Activated T-cell treated with anti-CD3 and anti-CD28 coated beads for 1 hour (primary cell): ENCODE measurements at places on chromosomes 13 and 19.

- DNase-seq: no peak
These were observed 2.4 kb downstream of the SHANK1 start for GRCh38 chr19:50717026-50717723.

GRCh38 chr19:38721979-38722773 is 22.1 kb downstream of the CAPN12 start:
- DNase-seq: no peak

- DNase-seq: no peak
These were observed 111.1 kb downstream of the MIPEP start for GRCh38 chr13:23778002-23778652.

- DNase-seq: no peak
These were observed 164.6 kb downstream of the KLF5 start for GRCh38 chr13:73223372-73223781.

DNA sequence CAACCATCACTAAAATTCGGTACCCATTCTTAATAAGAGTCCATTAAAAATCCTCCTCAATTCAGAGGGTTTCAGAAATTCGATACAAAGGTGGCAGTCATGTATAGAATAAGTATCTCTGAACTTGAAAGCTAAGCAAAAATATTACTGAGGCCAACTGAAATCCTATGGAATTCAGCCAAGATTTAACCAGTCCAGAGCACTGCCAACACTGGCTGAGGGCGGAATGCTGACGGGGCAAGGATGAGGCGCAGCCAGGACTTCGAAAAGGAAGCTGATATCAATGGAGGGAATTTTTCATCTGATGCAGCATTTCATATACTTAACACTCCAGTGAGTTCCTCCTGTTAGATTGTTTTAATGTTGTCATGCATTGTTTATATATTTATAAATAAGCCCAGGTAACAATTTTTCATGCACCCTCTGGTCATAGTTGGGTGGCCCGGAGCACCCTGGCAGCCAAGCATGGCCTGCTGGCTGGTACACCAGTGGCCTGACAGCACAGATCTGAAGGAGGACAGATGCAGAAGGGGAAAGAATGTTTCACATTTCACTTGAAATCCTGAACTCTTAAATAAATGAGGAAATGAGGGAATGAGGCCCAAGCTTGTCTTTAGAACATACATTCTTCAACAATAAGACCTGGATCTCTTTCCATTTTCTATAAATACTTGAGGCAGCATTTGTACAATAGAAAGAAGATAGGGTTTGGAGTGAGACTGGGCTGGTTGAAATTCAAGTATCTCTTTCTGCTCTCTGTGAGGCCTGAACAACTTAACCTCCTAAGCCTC is 41.5 kb downstream of the WDFY2 start:
- no peak for DNase-seq

GRCh38 chr13:46665248-46665632 is 112.3 kb downstream of the LRCH1 start:
- no peak for DNase-seq

GRCh38 chr13:37001921-37002250 is 1.3 kb downstream of the EXOSC8 start:
- no peak for DNase-seq

- DNase-seq: no peak
These were observed 12.4 kb downstream of the GRIN2D start for GRCh38 chr19:48405850-48406249.

GRCh38 chr13:26558074-26558805 is 757 bp downstream of the WASF3 start:
- no peak for DNase-seq

- DNase-seq: no peak
These were observed 52.0 kb downstream of the STARD13 start for GRCh38 chr13:33233547-33233946.

DNA sequence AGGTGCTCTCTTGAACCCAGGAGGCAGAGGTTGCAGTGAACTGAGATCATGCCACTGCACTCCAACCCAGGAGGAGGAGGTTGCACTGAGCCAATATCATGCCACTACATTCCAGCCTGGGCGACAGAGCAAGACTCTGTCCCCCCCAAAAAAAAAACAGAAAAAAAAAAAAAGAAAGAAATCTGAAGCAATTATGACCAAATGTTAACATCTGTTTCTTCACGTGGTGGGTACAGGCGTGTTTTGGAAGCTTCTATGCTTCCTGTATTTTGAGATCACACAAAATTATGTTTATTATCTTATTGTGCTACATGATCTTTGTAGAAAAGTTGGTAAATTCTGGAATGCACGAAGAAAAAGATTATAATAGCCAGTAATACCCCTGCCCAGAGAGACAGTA is 2.7 kb upstream of the ACP5 start:
- DNase-seq: no peak

- DNase-seq: no peak
These were observed 183.2 kb upstream of the SOX1 start for GRCh38 chr13:111883571-111884343.

- DNase-seq: no peak
These were observed 882.5 kb downstream of the PCDH9 start for GRCh38 chr13:66347486-66348117.

GRCh38 chr13:59479629-59480028 is 684.1 kb downstream of the DIAPH3 start:
- no peak for DNase-seq

DNA sequence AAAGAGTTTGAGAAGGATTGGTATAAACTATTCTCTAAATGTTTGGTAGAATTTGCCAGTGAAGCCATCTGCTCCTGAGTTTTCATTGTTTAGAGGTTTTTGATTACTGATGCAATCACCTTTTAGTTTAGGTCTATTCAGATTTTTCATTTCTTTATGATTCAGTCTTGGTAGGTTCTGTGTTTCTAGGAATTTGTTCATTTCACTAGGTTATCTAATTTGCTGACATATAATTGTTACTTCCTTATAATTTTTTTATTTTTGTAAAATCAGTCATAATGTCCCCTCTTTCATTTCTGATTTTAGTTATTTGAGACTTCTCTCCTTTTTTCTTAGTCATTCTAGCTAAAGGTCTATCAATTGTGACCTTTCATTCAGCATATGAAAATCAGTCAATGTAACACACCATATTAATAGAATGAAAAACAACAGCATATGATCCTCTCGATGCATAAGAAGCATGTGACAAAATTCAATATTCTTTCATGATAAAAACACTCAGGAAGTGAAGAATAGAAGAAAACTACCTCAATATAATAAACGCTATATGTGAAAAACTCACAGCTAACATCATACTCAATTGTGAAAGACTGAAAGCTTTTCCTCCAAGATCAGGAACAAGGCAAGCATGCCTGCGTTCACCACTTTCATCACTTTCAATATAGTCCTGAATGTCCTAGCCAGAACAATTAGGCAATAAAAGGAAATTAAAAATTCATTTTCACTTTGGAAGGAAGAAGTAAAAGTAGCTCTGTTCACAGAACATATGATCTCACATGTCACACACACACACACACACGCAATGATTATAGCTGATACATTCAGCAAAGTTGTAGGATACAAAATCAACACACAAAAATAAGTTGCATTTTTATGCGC is 149.1 kb downstream of the COG6 start:
- no peak for DNase-seq

GRCh38 chr19:30935146-30935545 is 414.1 kb downstream of the TSHZ3 start:
- DNase-seq: no peak

- no peak for DNase-seq
These were observed 38.7 kb downstream of the SLC7A1 start for GRCh38 chr13:29556742-29557141.

- no peak for DNase-seq
These were observed 1090.4 kb downstream of the PCDH9 start for GRCh38 chr13:66139701-66140100.

- DNase-seq: no peak
These were observed 7.0 kb downstream of the PLVAP start for GRCh38 chr19:17370026-17370587.

DNA sequence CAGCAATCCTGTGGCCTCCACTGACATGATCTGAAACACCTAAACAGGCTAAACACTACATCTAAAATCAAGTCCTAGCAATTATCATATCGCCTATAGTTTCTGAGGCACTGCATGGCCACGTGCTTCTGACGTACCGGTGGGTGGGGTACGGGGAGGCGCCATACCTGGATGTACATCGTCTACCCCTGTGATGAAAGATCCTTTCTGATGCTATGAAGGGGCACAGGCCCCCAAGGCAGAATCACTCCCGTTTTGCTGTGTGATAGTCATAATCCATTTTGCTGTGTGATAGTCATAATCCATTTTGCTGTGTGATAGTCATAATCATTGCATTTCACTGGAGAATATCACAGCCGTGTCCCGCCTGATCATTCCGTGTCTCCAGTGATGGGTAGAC is 118.7 kb upstream of the SOX1 start:
- DNase-seq: no peak

- peak; percentile 68 for DNase-seq
These were observed 797 bp upstream of the HSD17B14 start for GRCh38 chr19:48837051-48837524.

GRCh38 chr19:16041299-16041990 is 34.9 kb upstream of the TPM4 start:
- peak; percentile 74 for DNase-seq

GRCh38 chr13:71242201-71242600 is 624.8 kb downstream of the DACH1 start:
- DNase-seq: no peak

DNA sequence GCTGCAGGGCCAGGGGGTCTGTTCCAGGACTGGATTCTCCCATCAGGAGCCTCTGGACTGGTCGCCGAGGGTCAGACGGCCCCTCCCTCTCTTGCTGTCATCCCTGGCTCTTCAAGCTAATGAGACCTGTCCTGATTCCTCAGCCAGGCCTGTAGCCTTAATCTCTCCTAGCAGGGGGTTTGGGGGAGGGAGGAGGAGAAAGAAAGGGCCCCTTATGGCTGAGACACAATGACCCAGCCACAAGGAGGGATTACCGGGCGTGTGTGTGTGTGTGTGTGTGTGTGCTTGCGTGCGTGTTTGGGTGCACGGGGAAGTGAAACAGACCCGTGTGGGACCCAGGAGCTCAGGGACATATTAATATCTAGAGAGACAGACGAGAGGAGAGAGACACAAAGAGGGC is 1.9 kb upstream of the CRX start:
- DNase-seq: no peak

DNA sequence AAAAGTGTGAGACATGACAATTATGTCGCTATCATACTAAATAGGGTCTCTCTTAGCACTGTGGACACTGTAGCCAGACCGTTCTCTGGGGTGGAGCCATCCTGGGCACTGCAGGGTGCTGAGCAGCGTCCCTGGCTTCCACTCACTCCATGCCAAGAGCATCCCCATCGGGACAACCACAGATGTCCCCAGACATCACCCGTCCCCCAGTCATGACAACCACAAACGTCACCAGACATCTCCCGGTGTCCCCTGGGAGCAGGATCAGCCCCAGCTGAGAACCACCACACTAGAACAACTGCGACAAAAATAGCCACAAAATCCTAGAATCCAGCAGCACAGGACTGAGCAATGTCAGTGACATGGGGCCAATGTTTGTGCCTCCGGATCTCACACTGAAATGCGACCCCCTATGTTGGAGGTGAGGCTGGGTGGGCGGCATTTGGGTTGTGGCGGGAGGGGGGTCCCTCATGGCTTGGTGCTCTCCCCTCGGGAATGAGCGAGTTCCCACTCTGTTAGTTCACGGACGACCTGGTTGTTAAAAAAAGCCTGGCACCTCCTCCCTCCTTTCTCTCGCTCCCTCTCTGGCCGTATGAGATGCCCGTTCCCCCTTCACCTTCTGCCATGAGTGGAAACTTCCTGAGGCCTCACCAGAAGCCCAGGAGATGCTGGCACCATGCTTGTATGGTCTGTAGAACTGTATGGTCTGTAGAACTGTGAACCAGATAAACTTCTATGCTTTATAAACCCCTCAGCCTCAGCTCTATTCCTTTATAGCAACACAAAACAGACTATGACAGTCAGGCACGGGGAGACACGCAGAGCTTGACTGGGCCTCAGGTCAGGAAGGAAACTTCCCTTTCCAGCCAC is 93.9 kb downstream of the GADD45B start:
- DNase-seq: no peak

DNA sequence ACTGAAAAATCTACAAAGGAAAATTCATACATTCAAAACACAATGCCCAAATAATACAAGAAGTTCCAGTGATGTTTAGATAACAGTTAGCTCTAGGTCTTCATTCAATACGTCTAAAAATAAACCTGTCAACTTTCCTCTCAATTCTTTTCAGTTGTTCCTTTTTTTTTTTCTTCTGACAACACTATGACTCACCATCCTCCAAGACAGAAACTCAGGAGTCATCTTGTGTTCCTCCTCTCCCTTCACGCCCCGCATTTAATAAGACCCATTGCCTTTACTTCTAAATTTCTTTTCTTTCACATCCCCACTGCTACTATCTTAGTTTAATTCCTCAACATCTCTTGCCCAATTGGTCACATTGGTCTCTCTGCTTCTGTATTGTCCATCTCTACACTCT is 759.9 kb downstream of the GPC5 start:
- DNase-seq: no peak

DNA sequence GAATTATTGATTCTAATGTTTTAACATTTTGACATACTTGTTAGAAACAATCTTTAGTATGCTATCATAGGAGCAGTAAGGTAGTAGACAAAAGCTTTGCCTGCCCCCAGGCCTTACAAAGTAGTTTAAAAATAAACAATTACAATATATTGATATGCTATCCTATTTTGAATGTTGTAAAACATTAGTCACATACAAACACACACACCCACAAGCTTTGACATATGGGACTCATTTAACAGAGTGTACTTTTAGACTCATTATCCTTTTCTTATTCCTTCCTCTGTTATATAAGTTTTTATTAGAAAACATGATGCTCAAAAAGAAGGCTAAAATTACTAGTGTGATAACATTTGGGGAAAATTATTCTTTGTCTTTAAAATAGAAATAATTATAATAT is 33.5 kb downstream of the UCHL3 start:
- no peak for DNase-seq

- no peak for DNase-seq
These were observed 83.9 kb upstream of the IRS2 start for GRCh38 chr13:109870274-109870673.

GRCh38 chr13:40290758-40291157 is 375.7 kb downstream of the FOXO1 start:
- no peak for DNase-seq

GRCh38 chr13:26469602-26470001 is 87.9 kb upstream of the WASF3 start:
- DNase-seq: no peak

GRCh38 chr13:54511366-54511765 is 1482.8 kb downstream of the OLFM4 start:
- no peak for DNase-seq

- no peak for DNase-seq
These were observed 135.3 kb upstream of the MIR17HG start for GRCh38 chr13:91212231-91212630.

GRCh38 chr19:49866933-49867782 is at the start of gene PNKP:
PNKP (minus strand) TSS chr19:49867576; CDS start chr19:49867204, 372 bp downstream.
- DNase-seq: peak; percentile 86

DNA sequence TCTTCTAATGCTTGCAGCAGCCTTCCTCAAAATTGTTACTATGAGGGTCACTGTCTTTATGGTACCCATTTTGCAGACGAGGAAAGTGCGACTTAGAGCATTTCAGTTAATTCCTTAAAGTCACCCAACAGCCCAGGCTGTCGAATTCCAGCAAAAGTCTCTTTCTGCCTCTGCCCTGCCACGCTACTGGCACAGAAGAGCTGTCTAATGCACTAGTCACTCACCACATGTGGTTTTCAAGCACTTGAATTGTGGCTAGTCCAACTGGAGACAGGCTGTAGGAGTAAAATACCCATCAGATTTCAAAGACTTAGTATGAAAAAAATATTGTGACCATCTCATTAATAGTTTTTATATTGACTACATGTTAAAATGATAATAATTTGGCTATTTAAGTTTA is 1.7 kb downstream of the FPR1 start:
- no peak for DNase-seq

GRCh38 chr13:40662866-40663265 is 3.6 kb downstream of the FOXO1 start:
- no peak for DNase-seq
